ENCODE measurements at places on chromosomes 3 and 15.
A peak's percentile ranks its signal among the peaks of the same experiment; 100 is the strongest.

GRCh38 chr3:53132347-53132746 lies 2.1 kb upstream of the RFT1 start:
- no peak for DNase-seq

- peak; percentile 55 for DNase-seq
These were observed 25.1 kb upstream of the CSTA start for GRCh38 chr3:122299872-122300460.

GRCh38 chr3:189001559-189001958 lies 170.2 kb upstream of the TPRG1 start:
- no peak for DNase-seq

DNA sequence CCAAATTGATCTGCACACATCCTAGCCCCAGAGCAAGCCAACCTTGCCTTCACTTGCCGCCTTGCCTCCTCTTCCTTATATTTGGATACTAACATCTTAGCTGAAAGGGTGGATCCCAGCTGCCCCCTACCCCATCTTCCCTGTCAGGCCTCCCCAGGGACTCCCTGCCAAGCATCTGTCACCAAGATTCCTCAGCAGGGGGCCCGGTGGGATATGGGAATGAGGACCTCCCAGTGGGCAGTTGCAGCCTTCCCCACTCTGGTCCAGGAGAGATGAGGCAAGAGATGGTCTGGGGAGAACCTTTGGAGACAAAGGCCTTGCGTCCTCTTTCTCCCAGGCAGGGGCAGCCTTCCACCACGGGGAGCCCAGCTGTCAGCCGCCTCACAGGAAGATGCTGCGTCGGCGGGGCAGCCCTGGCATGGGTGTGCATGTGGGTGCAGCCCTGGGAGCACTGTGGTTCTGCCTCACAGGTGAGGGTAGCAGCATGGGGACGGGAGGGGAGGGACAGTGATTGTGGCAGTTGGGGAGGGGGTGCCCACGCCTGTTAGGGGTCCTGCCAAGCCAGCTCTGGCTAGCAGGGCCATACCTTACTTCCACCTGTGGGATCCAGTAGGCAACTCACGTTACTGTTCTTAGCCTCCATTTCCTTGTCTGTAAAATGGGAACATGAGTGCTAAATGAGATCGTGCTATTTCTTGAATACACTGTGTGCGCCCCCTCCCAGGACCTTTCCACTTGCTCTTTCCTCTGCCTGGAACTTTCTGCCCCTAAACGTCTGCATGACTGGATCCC lies 15.3 kb downstream of the CD276 start:
- DNase-seq, result no peak

GRCh38 chr15:100215031-100215842 lies 126.5 kb downstream of the ADAMTS17 start:
- no peak for DNase-seq

- no peak for DNase-seq
These were observed 251.2 kb upstream of the UBE2E2 start for GRCh38 chr3:22951910-22952309.

GRCh38 chr3:195160257-195160898 lies 110.6 kb downstream of the XXYLT1 start:
- DNase-seq, result no peak

DNA sequence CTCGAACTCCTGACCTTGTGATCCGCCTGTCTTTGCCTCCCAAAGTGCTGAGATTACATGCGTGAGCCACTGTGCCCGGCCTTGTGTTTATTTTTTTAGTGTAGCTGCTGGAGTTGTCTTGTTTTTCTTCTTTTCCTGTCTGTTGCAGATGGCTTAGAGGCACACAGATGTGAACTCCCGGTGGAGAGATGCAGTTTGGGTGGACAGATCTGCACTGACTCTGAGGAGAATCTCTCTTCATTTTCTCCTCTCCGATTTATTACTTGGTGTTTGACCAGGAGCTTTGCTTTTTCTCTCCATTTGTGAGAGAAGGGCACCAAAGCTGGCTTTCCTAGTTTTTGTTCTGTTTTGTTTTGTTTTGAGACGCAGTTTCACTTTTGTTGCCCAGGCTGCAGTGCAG lies 62.7 kb downstream of the USP13 start:
- DNase-seq, result no peak

GRCh38 chr3:15521573-15521965 lies at the start of gene COLQ:
TSS of gene COLQ (minus strand) at chr3:15521706. CDS start at chr3:15521625, 81 bp downstream.
- DNase-seq, result no peak

DNA sequence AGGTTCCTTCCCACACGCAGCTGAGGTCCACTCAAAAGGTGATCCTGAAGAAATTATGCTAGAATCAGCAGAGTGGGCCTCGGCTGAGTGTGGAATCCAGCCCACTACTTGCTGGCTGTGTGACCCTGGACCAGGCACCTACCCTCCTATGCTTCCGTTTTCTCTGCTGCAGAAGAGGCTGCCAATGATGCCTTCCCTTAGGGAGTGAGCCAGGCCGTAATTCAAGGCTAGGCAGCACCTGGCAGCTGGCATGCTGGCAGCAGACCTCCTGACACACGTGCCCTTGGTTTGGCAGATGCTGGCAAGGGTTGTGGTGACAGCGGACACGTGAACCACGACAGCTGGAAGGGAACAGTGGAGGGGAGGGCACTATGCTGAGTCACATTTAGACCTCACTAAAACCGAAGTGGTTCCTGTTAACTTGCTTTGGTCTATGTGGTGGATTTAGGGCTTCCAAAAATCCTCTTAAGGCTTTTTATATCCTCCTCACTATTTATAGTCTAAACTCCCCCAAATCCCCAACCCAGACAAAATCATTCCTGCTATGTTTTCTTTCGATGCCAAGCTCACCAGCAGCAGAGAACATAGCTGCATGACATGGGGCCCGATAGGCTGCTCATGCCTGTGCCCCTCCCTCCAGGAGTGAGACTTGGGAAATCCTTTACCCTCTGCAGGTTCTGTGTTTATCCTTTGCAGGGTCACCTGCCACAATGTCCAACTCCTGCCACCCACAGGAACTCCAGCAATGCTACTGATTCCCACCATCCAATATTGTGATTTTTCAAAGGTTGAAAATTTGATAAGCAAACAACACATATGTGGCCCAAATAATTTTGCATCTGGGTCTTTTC lies 10.6 kb upstream of the PCSK6 start:
- DNase-seq, result peak; percentile 20

DNA sequence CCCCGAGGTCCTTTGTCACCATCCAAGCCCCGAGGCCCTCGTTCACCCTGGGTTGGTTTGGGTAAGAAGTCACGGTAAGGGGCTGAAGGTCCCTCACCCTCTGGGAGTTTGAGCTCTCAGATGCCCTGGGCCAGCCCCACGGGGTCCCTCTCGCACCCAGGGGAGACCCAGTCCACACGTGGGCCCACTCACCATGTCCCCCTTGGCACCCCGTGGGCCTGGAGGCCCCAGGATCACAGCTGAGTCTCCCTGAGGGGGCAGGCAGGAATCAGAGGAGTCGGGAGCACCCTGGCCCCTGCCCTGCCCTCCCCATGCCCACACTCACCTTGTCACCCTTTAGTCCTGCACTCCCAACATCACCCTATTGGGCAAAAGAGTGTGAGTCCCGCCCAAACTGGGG lies 5.8 kb upstream of the UCN2 start:
- no peak for DNase-seq

DNA sequence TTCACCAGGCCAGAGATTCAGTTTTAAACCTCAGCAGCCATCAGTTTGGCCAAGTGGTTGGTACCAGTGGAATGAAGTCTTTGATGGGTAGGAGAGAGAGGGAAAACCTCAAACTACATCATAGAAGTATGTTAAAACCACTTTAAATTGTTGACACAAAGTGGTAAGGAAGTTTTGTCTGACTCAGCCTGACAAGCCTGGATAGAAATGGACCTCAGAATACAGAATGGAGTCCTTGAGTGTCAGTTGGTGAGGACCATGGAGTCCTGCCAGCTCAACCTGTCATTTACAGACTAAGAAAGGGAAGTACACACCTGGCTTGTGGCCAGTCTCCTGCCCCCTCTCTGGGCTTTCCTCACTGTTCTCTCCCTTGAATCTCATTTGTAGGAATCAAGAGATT lies 12.1 kb downstream of the EAF1 start:
- no peak for DNase-seq

GRCh38 chr3:129526121-129526900 lies 2.1 kb upstream of the RHO start:
- no peak for DNase-seq

- DNase-seq, result no peak
These were observed 514.6 kb upstream of the MCTP2 start for GRCh38 chr15:93716615-93717231.

- DNase-seq, result no peak
These were observed 282.6 kb upstream of the MCTP2 start for GRCh38 chr15:93948726-93949125.

- DNase-seq, result no peak
These were observed 1.6 kb upstream of the PLCL2 start for GRCh38 chr3:16883057-16883722.

GRCh38 chr3:137047240-137047639 lies 89.5 kb downstream of the IL20RB start:
- DNase-seq, result no peak

- DNase-seq, result no peak
These were observed 215.6 kb upstream of the CD96 start for GRCh38 chr3:111326144-111326995.

- DNase-seq, result no peak
These were observed 74.7 kb downstream of the XXYLT1 start for GRCh38 chr3:195196266-195196665.

DNA sequence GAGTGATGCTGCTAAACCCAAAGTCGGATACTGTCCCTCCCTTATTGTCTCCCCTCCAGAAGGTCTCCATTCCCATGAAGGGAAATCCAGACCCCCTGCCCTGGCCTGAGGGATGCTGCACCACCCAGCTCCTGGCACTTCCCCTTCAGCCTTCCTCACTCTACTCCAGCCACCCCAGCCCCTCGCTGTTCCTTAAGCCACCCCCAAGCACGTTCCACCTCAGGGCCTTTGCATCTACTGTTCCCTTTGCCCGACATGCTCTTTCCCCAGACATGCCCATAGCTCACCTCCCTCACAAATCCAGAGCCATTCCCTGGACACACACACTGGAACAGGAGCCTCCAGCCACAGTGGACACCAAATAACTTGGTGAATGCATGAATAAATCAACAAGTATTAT lies 8.1 kb downstream of the WNT7A start:
- DNase-seq, result no peak

DNA sequence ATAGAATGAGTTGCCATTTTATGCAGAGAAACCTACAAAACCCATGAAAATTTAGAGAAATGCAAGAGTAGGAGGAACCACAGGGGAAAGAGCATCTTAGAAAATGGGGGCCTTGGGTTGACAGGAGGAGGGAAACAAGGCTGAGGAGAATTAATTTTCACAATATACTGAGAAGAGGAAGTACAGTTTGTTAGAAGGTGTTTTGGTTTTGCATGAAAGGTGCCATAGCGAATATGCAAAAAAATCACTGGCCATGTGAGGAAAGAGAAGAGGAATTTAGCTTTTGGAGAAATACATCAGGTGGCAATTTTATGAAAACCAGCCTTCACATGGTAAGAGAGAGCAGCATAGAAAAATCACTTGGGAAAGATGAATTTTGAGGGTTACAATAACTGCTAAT lies 413.9 kb upstream of the C2CD4B start:
- DNase-seq, result no peak

DNA sequence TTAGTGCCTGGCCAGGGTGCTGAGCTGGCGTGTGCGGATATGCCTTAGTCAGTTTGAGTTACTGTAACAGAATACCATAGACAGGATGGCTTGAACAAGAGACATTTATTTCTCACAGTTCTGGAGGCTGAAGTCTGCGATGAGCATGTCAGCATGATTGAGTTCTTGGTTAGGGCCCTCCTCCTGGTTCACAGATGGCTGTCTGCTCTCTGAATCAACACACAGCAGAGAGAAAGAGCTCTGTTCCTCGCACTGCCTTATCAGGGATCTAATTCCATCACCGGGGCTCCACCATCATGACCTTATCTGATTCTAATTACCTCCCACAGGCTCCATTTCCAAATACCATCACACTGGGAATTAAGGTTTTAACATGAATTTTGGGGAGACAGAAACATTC lies 386.6 kb upstream of the DPH6 start:
- DNase-seq, result no peak

- DNase-seq, result no peak
These were observed 43.9 kb downstream of the SEMA3G start for GRCh38 chr3:52401021-52401420.

- no peak for DNase-seq
These were observed 7.5 kb upstream of the LCTL start for GRCh38 chr15:66573348-66573718.

DNA sequence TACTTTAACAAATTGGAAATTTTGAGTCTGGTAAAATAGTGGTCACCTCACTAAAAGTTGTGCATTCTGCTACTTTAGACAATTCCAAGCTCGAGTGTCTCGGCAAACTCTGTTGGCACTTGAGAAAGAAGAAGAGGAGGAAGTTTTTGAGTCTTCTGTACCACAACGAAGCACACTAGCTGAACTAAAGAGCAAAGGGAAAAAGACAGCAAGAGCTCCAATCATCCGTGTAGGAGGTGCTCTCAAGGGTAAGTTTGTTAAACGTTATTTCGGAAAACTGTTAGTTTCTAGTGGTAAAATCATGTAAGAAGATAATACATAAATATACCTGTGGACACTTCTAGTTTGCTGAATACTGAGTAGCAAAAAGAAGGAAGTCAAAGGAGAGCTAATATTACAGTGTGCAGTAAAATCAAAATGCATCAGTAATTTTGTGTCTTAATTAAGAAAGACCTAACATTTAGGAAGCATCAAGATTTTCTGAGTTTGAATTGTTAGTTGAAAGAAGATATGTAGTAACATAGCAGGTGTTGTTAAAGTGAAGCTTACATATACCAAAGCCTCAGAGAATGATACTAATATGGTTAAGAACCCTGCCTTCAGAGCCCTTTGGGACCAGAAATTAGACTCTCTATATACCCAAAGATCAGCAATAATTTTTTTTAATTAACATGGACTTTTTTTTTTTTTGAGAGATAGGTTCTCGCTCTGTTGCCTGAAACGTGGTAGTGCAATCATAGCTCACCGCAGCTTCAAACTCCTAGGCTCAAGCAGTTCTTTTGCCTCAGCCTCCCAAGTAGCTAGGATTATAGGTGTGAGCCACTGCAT lies 23.0 kb downstream of the BUB1B start:
- DNase-seq, result no peak
